Activated T-cell treated with anti-CD3 and anti-CD28 coated beads for 4 hours (primary cell): ENCODE measurements at places on chromosomes 2 and 18.
A peak's percentile ranks its signal among the peaks of the same experiment; 100 is the strongest.

- DNase-seq, result no peak
These were observed 64.6 kb upstream of the ST8SIA3 start for GRCh38 chr18:57287766-57288165.

DNA sequence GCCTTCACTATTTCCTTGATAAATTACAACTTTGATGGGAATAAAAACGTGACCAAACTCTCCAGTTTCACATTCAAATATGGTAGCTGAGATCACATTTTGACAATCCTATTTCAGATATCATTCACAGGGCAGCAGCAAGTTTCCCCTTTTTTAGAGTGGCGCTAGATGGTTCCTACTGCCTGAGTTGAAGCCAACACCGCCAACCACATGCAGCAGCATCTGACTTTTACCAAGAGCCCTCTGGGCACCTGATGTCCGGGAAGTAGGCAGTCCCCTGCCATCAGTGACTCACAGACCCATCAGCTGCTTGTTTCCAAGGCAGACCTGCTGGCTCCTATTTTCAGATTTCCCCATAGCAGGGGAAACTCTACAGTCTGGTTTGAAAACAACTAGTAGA is 4.0 kb upstream of the MREG start:
- DNase-seq, result no peak

DNA sequence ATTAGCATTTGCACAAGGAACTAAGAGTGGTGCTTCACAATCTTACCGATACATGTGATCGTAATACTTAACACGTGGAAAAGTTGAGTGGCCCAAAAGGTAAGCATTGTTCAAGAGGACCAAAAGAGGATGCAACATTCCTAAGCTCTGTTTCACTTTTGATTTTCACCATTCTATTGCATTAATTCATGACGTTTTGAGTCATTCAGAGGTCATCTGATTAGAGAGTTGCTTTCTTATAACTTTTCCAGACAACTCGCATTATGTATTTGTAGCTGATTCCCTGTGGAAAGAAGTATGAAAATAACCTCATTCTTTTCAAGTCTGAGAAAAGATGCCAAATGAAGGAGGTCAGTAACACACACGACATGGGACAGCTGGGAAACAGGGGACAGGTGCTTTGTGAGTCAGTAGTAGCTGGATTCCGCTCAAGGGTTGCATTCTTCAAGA is 344.4 kb downstream of the RND3 start:
- no peak for DNase-seq

DNA sequence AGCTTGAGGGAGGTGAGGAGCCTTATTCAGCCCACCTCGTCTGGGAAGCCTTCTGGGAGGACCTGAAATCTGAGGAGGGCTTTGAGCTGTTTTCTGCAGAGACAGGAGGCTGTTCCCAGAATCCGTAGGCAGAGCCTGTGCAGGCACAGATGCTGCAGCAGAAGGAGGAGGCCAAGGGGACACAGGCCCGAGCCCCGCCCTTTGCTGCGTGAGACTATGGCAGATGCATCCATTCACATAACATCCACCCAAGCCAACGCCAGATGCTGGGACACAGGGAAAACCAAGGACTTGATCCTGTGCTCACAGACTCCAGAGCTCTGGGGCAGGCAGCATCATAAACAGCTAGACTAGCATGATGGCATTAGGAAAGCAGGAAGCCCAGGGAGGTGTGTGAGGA is 98.2 kb downstream of the KCNF1 start:
- DNase-seq, result no peak

- DNase-seq, result no peak
These were observed 53.9 kb downstream of the NCK2 start for GRCh38 chr2:105798595-105798994.

GRCh38 chr2:136233298-136233697 is 115.3 kb upstream of the CXCR4 start:
- no peak for DNase-seq

DNA sequence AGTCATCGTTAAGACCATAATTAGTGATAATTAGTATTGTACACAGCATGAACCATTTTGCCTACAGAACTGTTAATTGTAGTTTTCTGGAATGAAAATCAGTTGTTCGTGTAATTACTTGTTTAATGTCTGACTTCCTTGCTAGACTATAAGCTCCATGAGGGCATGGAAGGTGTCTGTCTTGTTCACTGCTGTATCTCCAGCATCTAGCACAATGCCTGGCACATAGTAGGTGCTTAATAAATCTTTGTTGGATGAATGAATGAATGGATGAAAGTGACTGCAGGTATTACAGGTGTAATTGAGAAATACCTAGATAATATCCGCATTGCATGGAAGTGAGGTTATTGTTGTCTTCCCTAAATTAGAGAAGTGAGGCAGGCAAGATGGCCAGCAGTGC is 21.8 kb downstream of the C2orf74 start:
- DNase-seq, result no peak

DNA sequence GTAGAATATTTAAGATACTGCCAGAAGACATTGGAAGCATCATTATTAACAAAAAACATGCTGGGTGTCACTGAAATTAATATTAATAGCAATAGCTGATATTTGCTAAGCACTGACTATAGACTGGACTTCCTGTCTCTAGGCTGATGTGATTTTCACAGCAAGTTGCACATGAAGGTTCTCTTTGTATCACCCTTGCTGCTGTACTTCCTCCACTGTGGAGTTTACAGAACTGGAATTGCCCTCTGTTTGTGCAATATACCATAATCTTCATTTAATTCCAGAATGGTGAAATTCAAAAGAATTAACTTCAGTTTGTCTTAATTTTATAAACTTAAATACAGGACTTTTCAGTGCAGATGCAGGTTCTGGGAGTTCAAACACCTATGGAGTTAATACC is 585.1 kb downstream of the RNF144A start:
- no peak for DNase-seq

DNA sequence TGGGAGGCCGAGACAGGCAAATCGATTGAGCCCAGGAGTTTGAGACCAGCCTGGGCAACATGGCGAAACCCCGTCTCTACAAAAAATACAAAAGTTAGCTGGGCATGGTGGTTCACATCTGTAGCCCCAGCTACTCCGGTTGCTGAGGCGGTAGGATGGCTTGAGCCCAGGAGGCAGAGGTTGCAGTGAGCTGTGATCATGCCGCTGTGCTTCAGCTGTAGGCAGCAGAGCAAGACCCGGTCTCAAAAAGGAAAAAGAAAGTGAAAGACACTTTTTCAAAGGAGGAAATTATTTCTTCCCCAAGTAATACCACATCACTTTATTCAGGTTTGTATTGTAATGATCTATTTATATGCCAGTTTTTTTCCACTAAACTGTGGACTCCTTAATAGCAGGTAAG is 35.7 kb upstream of the TAF4B start:
- DNase-seq, result peak; percentile 16

- no peak for DNase-seq
These were observed 1484.3 kb upstream of the PIK3C3 start for GRCh38 chr18:40470723-40471122.

DNA sequence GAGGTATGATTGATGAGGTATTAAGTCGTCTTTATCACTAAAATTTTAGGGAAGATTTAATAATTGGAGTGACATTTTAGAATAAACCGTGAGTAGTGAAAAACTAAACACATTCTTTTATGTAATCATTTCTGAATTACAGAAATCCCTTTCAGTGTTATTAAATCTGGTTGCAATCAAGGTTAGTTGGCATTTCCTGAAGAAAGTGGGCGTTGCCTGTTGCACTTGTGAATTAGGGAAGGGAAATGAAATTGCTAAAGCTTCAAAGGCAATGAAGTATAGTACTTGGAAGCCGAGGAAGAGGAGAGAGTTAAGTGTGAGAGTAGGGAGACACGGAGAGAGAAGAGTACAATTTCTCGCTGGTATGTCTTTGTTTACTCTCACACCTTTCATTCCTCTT is 274.5 kb downstream of the SLC8A1 start:
- DNase-seq, result no peak

GRCh38 chr18:13265008-13265910 is 46.7 kb downstream of the LDLRAD4 start:
- DNase-seq, result no peak

GRCh38 chr2:145846982-145847381 is 1327.1 kb upstream of the ZEB2 start:
- no peak for DNase-seq

DNA sequence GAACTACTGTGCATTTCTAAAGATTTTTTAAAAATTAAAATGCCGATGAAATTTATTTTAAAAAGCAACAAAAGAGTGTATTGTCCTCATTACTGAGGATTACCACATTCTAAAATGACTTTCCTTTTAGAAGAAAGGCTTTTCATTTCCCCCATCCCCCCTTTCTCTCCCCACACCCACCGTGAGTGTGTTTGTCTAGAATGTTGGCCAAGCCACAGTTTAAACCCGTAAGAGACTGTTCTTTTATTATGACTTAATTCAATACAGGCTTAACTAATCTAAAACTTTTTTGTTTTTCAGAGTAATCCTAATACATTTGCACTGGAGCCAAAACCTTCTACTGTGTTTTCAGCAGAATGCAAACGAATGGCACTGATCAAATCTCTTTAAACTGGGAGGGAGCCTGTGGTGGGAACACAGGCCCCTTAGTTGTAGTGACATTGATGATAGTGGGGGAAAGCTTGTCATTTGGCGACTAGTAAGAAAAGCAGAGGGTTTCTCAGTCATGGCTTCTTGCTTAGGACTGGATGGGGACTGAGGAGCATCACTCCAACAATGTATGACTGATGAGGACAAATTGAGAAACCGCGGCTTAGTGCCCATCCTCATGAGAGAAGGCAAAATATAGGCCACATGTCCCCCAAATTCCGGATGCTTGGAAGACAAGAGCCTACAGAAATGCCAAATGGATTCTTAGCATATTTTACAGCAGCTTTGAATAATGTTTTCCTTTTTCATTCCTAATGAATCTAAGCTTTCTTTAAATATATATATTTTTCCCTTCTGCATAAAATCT is 154.0 kb upstream of the SMIM21 start:
- no peak for DNase-seq

- DNase-seq, result no peak
These were observed 697.1 kb upstream of the CELF4 start for GRCh38 chr18:38262661-38263060.

- DNase-seq, result no peak
These were observed 55.7 kb downstream of the RAB27B start for GRCh38 chr18:54883816-54884604.

GRCh38 chr2:239790721-239791120 is 234.4 kb downstream of the NDUFA10 start:
- no peak for DNase-seq

- no peak for DNase-seq
These were observed 116.4 kb downstream of the INO80D start for GRCh38 chr2:205969584-205969983.

DNA sequence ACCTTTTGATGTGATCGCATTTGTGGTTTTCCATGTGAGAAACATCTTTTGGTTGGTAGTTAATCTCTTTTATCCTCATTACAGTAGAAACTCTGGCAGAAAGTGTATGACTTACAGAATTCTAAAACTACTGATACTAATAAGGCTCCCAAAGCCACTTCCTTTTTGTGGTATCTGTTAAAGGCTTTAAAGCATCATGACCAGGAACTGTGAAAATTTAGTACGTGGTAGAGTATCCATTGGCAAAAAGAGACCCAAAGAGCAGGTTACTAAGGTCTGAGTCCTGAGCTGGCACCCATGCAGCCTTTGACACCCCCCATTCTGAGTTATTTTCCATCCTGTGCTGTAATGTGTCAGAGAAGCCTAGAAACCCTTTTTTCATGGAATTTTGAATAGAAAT is 94.5 kb downstream of the DPP4 start:
- no peak for DNase-seq

DNA sequence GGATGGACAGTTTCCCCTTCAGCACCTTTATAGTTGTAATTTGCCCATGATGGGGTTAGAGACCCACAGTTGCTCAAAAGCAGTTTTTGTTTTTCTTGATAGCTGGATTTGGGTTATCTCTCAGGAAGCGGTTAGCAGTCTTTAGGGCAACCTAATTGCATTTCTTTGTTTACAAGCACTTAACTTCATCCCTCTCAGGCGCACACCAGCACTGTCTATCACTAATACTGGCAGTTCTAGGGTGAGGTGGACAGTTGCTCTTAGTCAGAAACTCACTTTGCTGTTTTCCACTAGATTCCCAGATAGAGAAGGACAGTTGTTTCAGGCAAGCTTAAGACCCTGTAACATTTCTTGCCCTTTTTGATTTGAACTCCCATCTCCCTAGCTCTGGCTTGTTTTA is 146.0 kb downstream of the AGAP1 start:
- no peak for DNase-seq

DNA sequence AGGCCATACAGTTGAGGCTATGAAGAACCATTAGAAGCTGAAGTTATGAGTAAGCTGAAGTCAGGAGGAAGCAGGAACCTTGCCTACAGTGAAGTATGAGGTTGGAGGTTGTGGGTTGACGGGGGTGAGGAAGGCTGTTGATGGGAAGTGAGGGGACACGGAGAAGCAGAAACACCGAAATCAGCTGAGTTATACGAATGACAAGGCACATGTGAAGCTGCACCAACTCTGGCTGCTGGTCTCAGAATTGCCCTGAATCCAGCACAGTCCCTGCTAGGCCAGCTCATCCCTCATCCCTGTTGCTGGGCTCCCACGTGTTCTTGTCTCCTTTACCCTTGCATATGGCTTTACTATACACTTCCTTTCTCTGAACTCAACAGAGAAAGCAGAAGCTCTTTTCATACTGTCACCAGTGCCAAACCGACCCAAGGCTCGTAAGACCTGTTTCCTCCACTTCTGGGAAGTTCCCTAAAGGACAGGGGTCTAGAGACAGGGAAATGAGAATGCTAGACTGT is 9.2 kb upstream of the TMEM247 start:
- DNase-seq, result no peak

GRCh38 chr2:138403431-138403927 is 98.1 kb upstream of the SPOPL start:
- DNase-seq, result no peak

GRCh38 chr2:183244300-183244844 is 120.1 kb downstream of the NUP35 start:
- DNase-seq, result no peak

DNA sequence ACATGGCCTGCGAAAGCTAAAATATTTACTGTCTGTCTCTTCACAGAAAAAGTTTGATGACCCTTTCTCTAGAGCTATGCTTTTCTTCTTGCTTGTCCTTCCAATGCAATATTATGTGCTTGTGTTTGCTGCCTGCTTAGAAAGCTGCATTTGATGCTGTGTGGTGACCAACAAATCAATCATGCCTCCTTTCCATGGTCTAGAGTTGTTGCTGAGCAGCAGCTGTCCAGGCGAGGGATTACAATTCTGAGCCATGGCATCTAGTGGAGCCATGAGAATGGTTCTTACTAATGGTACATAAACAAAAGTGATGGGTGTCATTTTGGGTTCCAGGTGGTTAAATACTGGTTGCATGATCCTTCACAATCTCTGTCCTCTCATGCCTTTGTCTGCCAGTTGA is 1142.1 kb downstream of the DPP10 start:
- no peak for DNase-seq

- no peak for DNase-seq
These were observed 1.7 kb upstream of the PKDCC start for GRCh38 chr2:42045848-42046748.

- no peak for DNase-seq
These were observed 2.8 kb downstream of the TMEM150A start for GRCh38 chr2:85599468-85600234.
